ENCODE measurements at places on chromosomes 5 and 9.

- no peak for DNase-seq
These were observed 49.2 kb downstream of the ESM1 start for GRCh38 chr5:54936201-54936600.

GRCh38 chr5:61449804-61450492 lies 117.9 kb downstream of the ZSWIM6 start:
- peak; percentile 73 for DNase-seq

- DNase-seq, result no peak
These were observed 30.6 kb upstream of the SPINK5 start for GRCh38 chr5:148033134-148033533.

- no peak for DNase-seq
These were observed 42.4 kb downstream of the PAX5 start for GRCh38 chr9:36991516-36992134.

DNA sequence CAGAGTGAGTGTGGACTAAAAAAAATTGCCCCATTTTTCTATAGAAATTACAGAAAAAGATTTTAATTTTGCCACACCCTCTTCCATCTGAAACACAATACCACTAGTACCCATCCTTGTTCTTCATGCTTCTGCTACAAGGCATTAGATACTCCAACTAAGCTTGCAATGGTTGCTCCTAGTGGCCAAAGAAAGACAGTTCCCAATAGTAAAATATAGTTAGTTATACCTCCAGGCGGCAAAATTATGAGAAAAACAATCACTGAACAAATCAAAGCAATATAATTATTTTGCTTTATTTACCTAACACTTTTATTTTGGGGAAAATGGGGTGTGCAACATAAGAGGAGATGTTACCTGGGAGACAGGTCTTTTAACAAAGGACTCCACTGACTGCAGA lies 101.2 kb downstream of the RAPGEF6 start:
- DNase-seq, result no peak

GRCh38 chr9:13324988-13325387 lies 45.5 kb upstream of the MPDZ start:
- DNase-seq, result no peak
